Sciatic nerve (tissue), 2 donors: ENCODE measurements at places on chromosomes 12 and 14.

GRCh38 chr14:102039157-102039556 is 47.7 kb downstream of the HSP90AA1 start:
- DNase-seq, result no peak

DNA sequence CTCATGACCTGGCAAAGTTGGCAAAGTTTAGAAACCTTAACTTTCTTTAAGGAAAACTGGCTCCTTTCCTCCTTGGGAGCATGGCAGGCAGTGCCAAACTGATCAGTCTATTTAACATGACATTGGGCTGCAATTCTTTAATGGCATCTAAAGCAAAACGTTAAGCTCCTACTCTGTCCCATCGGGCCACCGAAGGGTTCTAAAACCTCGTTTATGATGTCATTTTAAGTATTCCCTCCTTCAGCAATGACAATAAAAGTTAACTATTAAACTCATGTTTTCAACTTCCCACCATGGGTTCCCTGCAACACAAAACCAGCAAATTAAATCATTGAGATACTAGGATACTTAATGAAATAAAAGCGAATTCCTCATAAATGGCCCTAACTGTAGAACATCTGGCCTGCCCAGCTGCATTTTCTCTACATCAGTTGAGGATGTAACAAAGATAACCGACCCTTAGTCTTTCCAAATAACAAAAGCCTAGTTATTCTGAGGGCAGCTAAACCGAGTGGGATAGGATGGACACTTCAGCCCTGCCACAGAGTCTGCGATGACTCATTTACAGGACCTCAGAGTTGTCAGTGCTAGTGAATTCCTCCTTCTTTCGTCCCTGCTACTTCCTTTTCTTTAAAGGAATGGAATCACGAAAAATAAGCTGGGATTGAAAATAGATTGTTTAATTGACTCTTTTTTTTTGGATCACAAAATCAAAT is 34.5 kb upstream of the RIC8B start:
- no peak for DNase-seq

DNA sequence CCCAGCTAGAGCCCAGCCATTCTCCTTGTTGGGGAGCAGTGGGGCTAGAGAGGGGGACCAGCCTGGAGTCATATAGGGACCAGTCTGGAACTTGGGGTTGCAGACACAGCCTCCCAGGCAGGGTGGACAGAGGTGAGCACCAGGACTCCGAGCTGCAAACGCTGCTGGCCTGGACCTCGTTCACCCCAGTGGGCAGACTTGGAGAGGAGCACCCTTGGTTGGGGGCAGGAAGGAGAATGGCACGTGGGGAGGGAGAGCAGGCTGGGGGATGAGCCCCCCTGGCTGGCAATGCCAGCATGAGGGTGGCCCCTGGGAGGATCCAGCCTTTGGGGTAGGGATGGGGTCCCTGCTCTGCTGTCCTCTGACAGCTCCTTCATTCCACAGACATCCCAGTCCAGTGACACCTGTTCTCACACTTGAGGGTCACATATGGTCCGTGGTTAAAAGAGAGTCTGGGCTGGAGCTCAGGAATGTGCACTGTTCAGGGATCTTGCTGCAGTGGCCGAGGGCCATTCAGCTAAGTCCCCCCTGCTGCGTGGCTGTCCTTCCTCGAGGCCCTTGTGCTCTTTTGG is 2.8 kb downstream of the LBHD2 start:
- no peak for DNase-seq

GRCh38 chr12:64252681-64253080 is 30.6 kb upstream of the KICS2 start:
- DNase-seq, result no peak

DNA sequence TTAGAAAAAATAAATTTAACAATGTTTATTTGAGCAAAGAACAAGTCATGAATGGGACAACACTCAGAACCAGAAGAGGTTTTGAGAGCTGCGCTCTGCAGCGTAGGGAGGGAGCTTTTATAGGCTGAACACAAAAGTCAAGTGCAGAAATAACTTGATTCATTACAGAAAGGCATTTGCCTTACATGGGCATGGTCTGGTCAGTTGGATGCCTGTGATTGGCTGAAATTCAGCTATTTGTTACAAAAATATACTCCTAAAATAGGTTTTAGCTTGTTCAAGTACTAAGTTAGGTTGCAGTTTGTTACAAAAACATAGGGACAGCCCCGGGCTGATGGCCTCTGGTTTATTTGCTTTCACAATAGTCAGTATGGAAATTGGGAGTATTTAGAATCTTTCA is 118.0 kb downstream of the NUAK1 start:
- DNase-seq, result no peak

DNA sequence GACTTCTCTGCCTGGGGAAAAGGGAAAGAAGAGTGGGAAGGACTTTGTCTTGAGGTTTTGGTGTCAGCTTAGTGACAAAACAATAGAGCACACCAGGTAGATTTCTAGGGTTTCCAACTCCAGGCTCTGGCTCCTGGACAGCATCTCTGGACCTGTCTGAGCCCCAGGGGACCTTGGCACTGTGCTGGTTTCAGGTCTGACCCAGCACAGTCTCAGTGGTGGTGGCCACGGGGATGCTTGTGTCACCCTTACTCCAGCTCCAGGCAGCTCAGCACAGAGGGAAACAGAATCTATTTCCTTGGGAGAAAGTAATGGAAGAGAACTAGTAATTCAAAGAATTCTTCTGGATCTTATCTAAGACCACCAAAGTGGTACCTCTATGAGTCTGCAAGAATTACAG is 11.1 kb upstream of the CKAP4 start:
- no peak for DNase-seq

DNA sequence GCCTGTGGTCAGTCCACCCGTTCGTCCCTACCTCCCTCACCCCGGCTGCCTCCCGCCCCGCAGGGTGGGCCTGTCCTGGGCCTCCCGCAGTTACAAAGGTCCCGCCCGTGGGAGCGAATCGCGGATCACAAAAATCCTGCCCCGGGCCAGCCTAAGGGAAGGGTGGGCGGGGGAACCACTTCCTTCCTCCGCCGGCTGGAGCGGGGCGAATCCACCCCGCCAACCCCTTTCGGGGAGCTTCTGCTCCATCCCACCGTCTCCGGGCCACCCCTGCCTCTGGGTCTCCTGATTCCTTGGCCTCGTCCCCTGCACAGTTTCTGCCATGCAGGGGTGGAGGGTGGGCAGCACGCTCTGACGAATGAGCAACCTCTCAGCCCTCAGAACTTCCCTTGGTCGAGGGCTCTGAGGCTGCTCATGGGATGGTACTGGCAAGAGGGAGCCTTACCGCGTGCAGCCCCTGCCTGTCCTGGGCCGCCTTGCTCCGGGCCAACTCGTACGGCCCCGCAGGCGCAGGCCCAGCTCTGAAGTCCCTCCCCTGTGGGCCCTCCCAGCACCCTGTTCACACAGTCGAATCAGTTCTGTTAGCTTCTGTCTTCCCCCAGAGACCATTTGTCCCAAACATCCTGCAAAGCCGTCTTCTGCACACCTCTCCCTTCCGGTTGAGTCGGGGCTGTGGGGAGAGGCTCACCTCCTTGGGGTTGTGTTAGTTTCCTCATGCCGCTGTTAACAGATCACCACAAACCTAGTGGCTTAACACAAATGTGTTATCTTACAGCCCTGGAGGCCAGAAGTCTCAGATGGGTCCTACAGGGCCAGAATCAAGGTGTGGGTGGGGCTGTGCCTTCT is 589 bp upstream of the HVCN1 start:
- peak; percentile 78 for DNase-seq

DNA sequence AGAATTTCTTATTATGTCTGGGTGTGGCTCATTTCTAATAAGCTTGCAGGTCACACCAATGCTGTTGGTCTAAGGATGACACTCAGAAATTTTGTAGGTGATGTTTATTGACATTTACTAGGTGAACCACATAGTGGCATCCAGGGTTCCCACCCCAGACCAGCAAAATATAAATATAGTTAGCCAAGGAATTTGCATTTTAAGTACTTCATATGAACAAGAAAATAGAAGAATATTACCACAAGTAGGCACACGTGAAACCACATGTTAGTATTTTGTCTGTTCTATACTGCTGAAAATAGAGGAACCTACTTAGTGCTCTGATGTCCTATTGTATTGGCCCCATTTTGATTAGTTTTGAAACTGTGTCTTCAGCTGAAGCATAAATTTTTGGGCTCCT is 71.1 kb downstream of the USP15 start:
- DNase-seq, result no peak

- no peak for DNase-seq
These were observed 157.1 kb downstream of the NTF3 start for GRCh38 chr12:5589054-5589453.

DNA sequence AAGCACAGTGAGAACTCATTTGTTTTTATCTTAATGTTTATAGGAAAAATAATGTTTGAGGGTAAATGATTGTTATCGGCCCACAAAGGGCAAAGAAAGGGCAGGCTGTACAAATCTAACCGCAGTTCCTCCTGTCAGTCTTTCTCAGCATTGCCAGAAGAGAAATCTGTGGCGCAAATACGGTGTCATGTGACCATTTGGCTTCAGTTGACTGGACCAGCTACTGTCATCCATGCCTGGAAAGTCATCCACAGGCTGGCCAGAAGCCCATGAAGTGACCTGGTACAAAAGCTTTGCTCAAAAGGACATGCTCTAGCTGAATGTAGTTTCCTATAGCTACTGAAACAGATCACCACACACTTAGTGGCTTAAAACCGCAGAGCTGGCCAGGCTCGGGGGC is 43.6 kb downstream of the HCAR2 start:
- no peak for DNase-seq

- DNase-seq, result no peak
These were observed 377.8 kb upstream of the SFSWAP start for GRCh38 chr12:131333136-131333535.

DNA sequence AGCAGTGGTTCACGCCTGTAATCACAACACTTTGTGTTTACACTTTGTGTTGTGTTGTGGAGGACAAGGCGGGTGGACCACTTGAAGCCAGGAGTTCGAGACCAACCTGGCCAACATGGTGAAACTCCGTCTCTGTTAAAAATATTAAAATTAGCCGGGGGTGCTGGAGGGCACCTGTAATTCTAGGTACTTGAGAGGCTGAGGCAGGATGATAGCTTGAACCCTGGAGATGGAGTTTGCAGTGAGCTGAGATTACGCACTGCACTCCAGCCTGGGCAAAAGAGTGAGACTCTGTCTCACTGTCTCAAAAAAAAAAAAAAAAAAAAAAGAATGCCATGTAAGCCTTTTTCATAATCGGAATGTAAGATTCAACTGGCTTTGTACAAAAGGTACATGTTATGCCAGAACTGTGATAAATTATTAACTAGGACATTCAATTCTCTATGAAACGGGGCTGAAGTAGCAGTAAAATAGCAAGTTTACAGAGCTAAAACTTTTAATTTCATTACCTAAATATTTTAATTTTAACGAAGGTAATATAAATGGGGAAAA is 13.9 kb upstream of the PITPNM2 start:
- no peak for DNase-seq
